Dermis microvascular lymphatic vessel endothelial cell (primary cell): ENCODE measurements at places on chromosomes 16 and 17. TPM values are rescaled to one million over a fixed set of nuclear protein-coding genes. Genes with fewer than 3 reads are reported as not detected.

The CD300E gene
- not detected in 2 replicates for total RNA-seq

The KRT36 gene
- total RNA-seq: 0.38 TPM in 1 of 2 replicates, not detected in the other

The FLYWCH1 gene
- total RNA-seq: 19.0 and 26.6 TPM in 2 replicates

The LUC7L gene
- total RNA-seq: 27.6 and 31.2 TPM in 2 replicates

The ACSM3 gene
- 0.13 TPM in 2 replicates for total RNA-seq

The FZD2 gene
- total RNA-seq: 0.39 and 0.51 TPM in 2 replicates

The TPPP3 gene
- under 0.01 TPM in 2 replicates for total RNA-seq

The OTOP3 gene
- total RNA-seq: not detected in 2 replicates

The NPIPA3 gene
- 0.25 and 0.26 TPM in 2 replicates for total RNA-seq

The NPTX1 gene
- total RNA-seq: under 0.01 and 0.13 TPM in 2 replicates

The BRIP1 gene
- total RNA-seq: 3.0 and 6.4 TPM in 2 replicates

The USP6 gene
- not detected in 2 replicates for total RNA-seq

The TBC1D3I gene
- total RNA-seq: under 0.01 TPM in 1 of 2 replicates, not detected in the other

The PPP1R1B gene
- total RNA-seq: not detected in 2 replicates

The KRTAP9-4 gene
- total RNA-seq: not detected in 2 replicates

The DPEP1 gene
- total RNA-seq: 0.13 TPM in 2 replicates

The UBE2I gene
- total RNA-seq: 34.1 and 40.1 TPM in 2 replicates

The TSPOAP1 gene
- 0.13 TPM in 1 of 2 replicates, not detected in the other for total RNA-seq

The AXIN2 gene
- 1.6 and 2.1 TPM in 2 replicates for total RNA-seq

The KRT33A gene
- total RNA-seq: not detected in 2 replicates

The TLE7 gene
- not detected in 2 replicates for total RNA-seq

The CCL17 gene
- total RNA-seq: not detected in 2 replicates

The C16orf86 gene
- total RNA-seq: 3.2 and 3.3 TPM in 2 replicates

The TMEM238L gene
- not detected in 2 replicates for total RNA-seq

The SLC16A6 gene
- 1.0 and 2.8 TPM in 2 replicates for total RNA-seq

The NDUFAB1 gene
- 134 and 202 TPM in 2 replicates for total RNA-seq

The ZNF750 gene
- total RNA-seq: under 0.01 TPM in 2 replicates

The COQ7 gene
- total RNA-seq: 16.8 and 28.8 TPM in 2 replicates

The HAS3 gene
- total RNA-seq: 1.0 and 7.6 TPM in 2 replicates

The OR2C1 gene
- under 0.01 TPM in 1 of 2 replicates, not detected in the other for total RNA-seq

The SPECC1 gene
- 0.51 and 1.0 TPM in 2 replicates for total RNA-seq

The SLC6A2 gene
- under 0.01 TPM in 1 of 2 replicates, not detected in the other for total RNA-seq

The MYH13 gene
- total RNA-seq: not detected in 2 replicates

The NPIPB6 gene
- not detected in 2 replicates for total RNA-seq

The HSD17B1 gene
- 0.38 and 0.39 TPM in 2 replicates for total RNA-seq

The TERB1 gene
- under 0.01 TPM in 1 of 2 replicates, not detected in the other for total RNA-seq

The FOXF1 gene
- total RNA-seq: 0.26 and 0.89 TPM in 2 replicates

The PHKB gene
- total RNA-seq: 48.4 and 60.7 TPM in 2 replicates

The KCNJ18 gene
- total RNA-seq: not detected in 2 replicates

The CRISPLD2 gene
- total RNA-seq: under 0.01 and 0.13 TPM in 2 replicates

The NHERF1 gene
- 5.4 and 6.8 TPM in 2 replicates for total RNA-seq

The STH gene
- total RNA-seq: not detected in 2 replicates

The IGF2BP1 gene
- total RNA-seq: under 0.01 TPM in 2 replicates

The STX1B gene
- total RNA-seq: 0.26 and 0.38 TPM in 2 replicates

The ELMO3 gene
- total RNA-seq: 0.64 and 1.0 TPM in 2 replicates
